Activated CD4-positive, CD25-positive, alpha-beta regulatory T cell (primary cell): ENCODE measurements at places on chromosomes 11 and 22.

DNA sequence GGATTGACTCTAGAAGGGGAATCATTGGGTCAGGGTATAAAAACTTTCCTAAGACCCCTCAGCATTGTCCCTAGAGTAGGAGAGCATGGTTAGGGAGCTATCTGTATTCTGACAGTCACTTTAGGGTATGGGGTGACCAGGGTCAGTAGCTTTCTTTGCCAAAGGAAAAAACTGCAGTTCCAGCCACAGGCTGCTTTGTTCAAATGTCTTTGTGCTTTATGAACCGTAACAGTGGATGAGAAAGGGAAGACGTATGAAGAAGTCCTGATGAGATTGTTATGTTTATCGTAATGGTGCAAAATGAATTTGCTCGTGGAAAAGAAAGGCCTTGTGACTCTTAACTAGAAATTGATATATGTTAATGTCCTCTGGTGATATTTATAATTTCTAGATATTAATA is 30.0 kb downstream of the CYB5R2 start:
- no peak for DNase-seq

GRCh38 chr11:74015919-74016684 is 7.2 kb upstream of the UCP3 start:
- DNase-seq: no peak

- DNase-seq: no peak
Measured at GRCh38 chr11:79028225-79028624, 412.6 kb downstream of the TENM4 start.

DNA sequence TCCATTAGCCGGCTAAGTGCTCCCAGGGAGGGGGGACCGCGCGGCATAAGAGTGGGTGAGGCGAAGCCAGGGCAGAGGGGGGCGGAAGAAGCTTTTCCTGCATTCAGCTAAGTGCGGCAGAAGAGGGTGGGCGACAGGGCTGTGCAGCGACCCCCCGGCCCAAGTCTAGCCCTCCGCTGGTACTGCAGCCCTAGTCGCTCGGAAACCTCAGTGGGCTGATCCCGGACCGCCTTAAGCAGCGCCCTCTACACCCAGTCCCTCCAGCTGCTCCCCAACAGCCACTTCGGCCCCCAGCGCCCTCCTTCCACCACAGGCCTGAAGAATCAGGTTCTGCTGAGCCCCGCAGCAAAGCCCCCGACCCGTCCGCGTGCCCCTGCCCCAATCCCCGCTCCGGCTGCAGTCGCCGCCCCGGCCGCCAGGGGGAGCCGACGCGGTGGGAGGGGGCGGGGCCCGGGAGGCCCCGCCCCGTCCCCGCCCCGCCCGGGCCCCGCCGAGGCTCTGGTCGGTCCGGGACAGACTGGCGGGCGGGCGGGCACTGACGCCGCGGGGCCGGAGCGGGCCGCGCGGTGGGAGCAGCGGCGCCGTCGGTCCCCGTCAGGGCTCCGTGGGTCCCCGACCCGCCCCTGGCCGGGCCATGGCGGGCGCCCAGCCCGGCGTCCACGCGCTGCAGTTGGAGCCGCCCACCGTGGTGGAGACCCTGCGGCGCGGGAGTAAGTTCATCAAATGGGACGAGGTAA is at the start of gene PLCB3:
TSS of gene PLCB3 (plus strand) at position 515 of the 737 bp plus-strand sequence. CDS start at position 635, 120 bp downstream.
- peak; percentile 56 for DNase-seq

GRCh38 chr11:117914398-117914761 is 14.8 kb downstream of the TMPRSS13 start:
- no peak for DNase-seq

DNA sequence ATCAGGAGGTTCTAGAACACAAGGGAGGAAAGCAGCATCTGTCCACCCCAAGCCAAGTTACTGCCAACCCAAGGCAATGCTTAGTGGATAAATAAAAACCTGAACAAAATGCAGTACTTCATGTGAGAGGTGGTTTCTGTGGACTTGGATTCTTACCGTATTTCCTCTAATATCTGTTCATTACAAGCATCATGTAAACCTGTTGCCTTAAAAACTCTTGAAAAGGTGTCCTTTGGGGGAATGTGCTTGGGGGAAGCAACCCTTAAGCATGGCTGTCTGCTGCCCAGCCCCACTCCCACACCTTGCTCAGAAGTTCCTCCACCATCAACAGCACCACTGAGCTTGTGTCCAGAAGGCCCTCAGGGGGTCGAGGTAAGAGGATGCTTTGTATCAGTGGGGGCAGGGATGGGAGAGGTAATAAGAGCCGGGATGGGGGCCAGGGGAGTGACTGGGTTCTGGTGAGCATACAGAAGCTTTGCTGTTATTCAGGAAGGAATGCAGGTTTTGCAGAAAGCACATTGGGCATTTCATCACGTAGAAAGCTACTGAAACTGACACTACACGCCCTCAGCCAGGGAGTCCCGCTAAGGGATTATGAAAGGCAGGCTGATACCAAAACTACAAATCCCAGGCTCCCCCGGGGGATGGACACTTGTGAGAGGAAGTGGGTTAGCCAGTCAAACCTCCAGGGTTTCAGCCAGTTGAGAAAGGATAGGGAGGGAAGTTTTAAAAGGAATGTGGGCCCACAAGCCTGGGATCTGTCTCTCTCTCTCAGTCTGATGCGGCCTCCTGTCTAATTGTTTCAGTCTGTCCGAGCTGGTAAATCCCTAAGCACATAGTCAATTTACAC is 52.0 kb downstream of the KCNJ1 start:
- no peak for DNase-seq

GRCh38 chr11:28054821-28055220 is 53.1 kb downstream of the KIF18A start:
- no peak for DNase-seq
